ENCODE measurements at places on chromosomes 6 and 20.

- peak; percentile 39 for DNase-seq
Observed at GRCh38 chr20:34705397-34706301, 1.5 kb downstream of the TP53INP2 start.

DNA sequence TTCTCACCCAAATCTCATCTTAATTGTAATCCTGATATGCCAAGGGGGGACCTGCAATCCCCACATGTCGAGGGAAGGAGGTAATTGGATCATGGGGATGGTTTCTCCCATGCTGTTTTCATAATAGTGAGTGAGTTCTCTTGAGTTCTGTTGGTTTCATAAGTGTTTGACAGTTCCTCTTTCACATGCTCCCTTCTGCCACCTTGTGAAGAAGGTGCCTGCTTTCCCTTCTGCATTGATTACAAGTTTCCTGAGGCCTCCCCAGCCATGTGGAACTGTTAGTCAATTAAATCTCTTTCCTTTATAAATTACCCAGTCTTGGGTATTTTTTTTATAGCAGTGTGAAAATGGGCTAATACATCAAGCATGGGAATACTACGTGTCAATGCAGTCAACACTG lies 925.0 kb upstream of the MAN1A1 start:
- no peak for DNase-seq

DNA sequence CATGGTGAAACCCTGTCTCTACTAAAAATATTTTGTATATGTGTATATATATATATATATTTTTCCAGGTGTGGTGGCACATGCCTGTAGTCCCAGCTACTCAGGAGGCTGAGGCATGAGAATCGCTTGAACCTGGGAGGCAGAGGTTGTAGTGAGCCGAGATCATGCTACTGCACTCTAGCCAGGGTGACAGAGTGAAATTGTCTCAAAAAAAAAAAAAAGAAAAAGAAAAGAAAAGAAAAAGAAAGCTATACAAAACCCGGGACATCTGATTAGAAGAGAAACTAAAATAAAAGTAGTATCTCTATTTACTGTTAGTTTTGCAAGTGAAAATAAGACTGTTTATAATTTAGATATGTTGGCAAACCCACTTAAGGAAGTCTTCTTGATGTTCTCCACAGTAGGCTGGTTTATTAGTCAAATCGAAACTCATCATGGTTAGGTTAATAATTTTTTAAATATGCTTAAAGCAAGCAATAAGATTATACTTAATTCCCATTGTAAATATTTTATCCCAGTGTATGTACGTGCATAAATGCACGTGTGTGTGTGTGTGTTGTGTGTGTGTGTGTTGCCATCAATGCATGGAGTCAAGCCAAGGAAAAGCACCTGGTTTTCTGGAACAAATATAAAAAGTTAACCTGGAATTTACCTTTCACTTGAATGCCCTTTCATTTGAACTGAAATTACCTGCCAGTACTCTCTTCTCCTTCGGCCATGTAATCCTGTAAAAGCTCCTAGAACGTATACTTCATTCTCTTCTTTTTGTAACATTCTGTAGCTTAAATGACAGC lies 7.1 kb downstream of the VNN2 start:
- DNase-seq: no peak

- no peak for DNase-seq
Observed at GRCh38 chr6:83169511-83169910, 23.6 kb downstream of the PGM3 start.

- no peak for DNase-seq
Observed at GRCh38 chr6:106783640-106784566, 154.5 kb downstream of the QRSL1 start.

DNA sequence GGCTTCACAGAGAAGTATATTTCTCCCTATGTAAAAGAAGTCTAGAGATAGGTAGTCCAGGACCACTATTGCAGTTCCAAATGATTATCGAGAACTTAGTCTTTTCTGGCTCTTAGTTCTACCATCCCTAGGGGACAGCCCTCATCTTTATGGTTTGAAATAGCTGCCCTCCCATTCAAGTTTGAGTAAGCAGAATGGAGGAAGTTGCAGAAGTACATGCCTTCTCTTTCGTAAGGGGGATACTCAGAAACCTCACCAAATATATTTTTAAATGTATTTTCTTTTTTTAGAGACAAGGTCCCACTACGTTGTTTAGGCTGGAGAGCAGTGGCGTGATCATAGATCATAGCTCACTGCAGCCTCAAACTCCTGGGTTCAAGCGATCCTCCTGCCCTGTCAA lies 236.8 kb upstream of the RREB1 start:
- no peak for DNase-seq

Data from endothelial cell (in vitro differentiated cells).